H1 (cell line): ENCODE measurements at places on chromosomes 16 and 17. TPM values are rescaled to one million over a fixed set of nuclear protein-coding genes. Genes with fewer than 3 reads are reported as not detected.

The MSLN gene
- 0.28 TPM in 1 of 2 replicates, not detected in the other for total RNA-seq

DNA sequence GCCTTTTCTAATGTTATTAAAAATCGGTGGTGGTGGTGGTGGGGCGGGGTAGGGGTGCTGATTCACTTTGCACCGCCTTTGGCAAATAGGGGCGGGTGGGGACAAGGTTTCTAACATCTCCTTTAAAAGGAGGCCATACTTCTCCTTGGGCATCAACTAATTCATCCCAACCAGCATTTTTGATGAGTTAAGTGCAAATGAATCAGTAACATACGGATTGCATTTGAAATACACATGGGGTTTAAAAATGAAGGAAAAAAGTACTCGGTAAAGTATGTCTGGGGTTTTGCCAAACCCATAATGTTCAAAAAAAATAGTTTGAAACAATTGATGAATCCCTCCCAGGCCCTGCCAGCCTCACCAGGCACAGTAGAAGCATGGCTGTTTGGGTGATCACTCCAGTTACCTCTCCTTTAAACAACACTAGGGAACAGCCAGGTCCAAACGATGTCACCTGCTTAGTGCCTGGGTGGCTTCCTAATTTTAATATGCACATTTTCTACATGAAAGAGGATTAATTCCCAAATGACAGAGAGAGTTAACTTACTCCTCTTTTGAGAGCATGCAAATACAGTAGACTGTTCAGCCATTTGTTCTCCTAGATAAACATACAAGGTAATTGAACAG lies 107.2 kb downstream of the ANKFN1 start:
- no peak for DNase-seq

DNA sequence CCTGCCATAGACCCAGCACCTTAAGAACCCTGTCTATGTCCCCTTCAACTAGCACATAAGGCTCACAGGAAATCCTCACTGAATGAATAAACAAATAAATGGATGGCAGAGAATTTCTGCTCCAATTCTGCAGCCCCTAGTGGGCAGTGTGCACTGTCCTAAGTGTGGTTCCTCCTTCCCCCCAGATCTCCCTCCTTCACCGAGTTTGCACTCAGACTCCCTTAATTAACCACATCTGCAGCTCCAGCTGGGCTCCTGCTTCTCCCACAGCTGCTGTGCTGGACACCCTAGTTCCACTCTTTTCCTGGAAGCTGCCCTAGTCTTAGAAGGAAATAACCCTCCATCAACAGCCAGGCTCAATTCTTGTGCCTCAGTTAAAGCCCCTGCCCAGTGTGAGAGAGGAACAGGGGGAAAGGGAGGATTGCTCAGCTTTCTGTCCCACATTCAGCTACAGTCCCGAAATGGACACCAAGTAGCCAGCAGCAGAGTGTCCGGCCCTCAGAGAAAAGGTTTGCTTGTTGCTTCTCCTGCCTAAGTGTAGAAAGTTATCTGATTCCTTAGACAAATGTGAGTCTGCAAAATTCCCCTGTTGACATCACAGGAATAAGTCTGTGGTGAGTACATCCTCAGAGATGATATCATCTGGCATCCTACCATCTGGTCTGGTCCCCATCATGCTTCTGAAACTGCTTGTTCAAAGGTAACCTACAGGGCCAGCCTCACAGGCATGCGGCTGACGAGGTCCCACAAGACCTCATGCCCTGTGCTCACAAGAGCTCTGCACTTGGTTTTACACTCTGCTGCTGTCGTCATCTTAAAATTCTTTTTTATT lies 12.3 kb downstream of the LRRC3C start:
- DNase-seq: no peak

The CES3 gene
- total RNA-seq: 1.6 and 1.7 TPM in 2 replicates

GRCh38 chr16:48047720-48048119 lies 108.1 kb downstream of the ABCC12 start:
- no peak for DNase-seq

- no peak for DNase-seq
Observed at GRCh38 chr16:89011909-89012621, 35.1 kb upstream of the CBFA2T3 start.

GRCh38 chr17:8503807-8504206 lies 68.1 kb downstream of the NDEL1 start:
- no peak for DNase-seq

- no peak for DNase-seq
Observed at GRCh38 chr17:57888311-57889216, 38.7 kb upstream of the MRPS23 start.
